ENCODE measurements at places on chromosomes 2 and 18. TPM values are rescaled to one million over a fixed set of nuclear protein-coding genes. Genes with fewer than 3 reads are reported as not detected.

DNA sequence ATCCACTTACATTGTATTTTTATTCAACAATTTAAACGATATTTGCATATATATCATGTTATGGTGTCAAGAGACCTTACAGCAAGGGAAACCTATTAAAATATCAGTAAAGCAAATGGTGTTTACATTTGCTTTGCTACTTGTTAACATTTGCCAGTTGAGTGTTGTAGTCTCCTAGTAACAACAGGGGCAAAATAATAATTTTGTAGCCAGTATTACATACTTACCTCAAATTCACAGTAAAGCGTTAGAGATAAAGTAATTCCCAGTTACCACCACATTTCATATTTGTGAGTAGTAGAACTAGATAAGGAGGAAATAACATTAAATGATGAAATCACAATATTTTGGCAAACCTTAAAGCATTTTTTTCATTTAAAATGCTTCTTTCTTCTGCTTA is 71.3 kb downstream of the FASTKD2 start:
- no peak for DNase-seq

DNA sequence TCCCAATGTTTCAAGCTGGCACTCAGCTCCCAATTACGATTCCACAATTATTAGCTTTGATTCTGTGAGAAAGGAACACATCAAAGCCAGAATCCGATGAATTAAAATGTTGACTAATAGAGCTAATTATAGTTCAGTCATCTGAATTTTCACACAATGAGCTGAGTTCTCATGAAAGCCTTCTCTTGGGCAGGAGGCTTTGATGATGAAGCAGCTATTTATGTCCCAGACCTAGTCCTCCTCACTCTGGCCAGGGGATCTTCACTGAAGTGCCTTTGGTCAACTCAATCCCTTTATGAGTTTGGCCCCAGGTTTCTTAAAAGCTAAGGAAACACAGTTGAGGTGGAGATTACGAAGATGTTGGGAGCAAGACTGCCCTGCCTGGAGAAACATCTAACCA is 74.7 kb upstream of the PPM1B start:
- no peak for DNase-seq

DNA sequence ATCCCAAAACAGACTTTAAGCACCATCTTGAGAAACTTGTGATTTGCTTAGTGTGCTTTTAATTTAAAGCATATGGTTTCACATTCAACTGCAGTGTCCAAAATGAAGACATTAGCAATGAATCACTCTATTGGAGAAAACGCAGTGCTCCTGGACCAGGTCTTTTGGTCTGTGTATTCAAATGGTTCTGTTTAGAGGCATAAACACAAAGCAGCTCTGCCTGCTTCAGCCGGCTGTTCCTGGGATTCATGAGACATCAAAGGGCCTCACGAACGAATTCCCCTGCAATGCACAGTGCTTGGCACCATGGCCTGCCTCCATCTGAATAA is 117.1 kb upstream of the SP5 start:
- no peak for DNase-seq

The TMX3 gene
- 59.5 TPM for polyA plus RNA-seq

DNA sequence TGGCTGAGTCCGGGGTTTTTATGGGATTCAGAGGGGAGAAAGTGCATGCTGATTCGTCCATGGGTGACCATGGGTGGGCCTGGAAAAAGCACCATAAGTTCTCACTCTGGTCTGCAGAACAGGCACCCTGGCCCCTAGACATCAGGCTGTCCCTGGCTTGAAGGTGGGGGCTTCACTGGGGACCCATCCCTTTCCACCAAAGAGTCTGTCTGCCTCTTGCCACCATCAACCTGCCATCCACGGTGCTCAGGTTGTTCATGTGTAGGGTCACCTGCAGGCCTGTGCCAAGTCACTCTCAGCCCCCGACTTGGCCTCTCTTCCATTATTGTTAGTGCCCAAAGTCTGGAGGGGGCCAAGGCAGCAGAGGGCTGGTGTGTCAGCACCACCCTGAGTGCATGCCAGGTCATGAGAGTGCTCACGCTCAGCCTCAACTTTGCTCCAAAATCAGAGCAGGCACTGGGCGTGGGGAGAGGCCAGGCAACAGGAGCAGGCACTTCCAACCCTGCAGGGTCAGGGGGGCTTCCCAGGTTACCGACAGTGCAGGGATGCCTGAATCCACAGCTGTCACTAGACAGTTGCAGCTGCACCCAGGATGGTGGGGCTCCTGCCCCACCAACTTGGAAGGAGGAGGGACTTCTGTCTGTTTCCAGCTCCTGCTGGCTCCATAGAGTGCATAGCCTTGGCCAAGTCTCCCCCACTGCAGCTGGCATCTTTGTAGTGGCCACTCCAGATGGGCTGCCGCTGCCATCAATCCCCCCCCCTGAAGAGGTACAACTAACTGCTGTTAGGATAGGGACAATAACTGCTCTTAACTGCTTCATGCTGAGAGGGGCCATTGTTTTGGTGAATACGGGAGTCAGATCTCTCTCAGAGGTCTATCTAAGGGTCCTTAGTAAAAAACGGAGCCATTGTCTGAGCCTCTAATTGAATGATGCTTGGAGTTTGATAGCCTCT is 209.3 kb downstream of the AKAIN1 start:
- DNase-seq = no peak

The REG1B gene
- not detected for polyA plus RNA-seq

The GALR1 gene
- not detected for polyA plus RNA-seq

DNA sequence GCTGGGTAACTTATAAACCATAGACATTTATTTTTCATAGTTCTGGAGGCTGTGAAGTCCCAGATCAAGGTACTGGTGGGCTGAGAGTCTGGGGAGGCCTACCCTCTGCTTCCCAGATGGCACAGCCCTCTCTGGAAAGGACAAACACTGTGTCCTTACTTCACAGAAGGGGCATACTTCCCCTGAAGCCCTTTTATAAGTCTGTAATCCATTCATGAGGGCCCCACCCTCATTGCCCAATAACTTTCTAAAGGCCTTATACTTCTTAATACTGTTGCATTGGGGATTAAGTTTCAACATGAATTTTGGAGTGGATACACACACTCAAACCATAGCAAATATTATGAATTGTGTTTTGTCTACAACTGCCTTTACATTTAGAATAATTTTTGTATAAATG is 36.0 kb downstream of the ATIC start:
- DNase-seq = peak; percentile 26

DNA sequence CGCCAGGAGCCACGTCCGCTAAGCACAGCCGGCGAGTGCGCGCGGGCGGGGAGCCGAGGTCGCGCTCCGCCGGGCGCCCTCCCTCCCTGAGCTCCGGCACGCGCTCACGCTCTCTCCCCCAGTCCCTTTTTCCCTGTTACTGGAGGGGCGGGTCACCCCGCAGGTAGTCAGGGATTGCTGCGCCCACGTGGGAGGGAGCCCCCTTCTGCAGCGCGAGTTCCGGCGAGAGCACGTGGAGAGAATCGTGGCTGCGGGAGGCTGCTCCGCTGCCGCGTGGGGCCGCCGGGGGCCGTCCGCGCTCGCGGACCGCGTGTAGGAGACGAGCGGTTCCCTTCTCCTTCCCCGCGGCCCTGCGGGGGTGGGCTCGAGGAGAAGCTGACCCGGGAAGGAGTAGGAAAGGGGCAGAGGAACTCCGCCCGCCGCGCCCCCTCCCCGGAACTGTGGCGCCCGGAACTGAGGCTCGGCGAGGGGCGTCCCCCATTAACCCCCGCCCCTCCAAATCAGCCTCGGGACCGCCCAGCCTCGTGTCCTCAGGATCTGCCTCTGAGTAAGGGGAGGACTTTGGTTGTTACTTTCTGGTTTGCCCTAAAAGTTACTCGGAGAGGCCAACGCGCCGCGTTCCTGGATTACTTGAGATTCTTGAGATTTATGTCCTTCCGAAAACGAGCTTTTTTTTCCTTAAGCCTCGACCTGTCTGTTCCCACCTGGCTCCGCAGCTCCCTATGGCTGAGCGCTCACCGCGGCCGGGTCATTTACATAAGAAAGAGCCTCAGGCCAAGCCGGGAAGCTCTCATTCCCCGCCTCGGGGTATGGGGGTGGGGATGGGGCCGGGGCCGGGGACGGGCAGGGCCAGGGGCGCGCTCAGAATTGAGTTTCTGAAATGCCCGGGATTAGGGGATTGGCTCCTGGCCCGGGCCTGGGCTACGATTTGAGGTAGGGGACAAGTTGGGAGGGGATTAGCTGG is 1.1 kb downstream of the HK2 start:
- DNase-seq = peak; percentile 42

Data from fibroblast of lung (primary cell).